Activated CD4-positive, alpha-beta T cell treated with anti-CD3 and anti-CD28 coated beads, Interleukin-2, amount 10 ng/mL, durations not matched to agents 7 days and 5 days (primary cell): ENCODE measurements at places on chromosomes 5 and 9.

DNA sequence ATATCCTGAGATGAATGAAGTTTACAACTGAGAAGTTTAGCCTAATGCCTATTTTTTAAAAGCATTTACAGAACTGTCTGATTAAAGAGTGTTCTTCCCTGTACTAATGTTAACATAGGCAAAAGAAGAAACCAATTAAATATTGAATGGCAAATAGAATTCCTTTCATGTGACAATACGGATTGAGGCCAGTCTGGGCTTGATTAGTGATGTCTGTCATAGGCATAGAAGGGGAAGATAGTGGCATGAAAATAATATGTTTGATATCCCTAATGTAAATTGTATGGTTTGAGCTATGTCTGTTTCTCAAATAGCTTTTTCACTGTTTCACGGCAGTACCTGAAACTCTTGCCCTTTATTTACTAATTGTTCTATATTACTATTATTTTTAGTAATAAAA lies 443.1 kb upstream of the CLINT1 start:
- no peak for DNase-seq

DNA sequence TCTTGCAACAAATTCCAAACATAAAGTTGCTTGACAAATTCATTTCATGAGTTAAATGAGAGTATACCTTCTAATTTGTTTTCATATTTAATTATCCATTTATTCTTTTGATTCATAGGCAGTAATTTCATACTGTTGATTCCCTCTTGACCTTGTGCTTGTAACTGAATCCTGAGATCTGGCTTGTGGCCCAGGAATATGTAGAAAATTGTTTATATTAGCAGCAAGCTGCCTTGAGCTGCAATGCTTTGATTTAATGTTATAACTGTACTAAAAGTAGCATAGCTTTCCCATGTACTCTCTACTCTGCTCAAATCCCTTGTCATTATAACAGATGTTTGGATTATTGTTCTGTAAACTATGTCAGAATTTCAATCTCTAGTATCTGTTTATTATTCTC lies 780.7 kb downstream of the NR2F1-AS1 start:
- DNase-seq, result no peak

GRCh38 chr9:20312732-20313131 lies 309.6 kb downstream of the MLLT3 start:
- no peak for DNase-seq

DNA sequence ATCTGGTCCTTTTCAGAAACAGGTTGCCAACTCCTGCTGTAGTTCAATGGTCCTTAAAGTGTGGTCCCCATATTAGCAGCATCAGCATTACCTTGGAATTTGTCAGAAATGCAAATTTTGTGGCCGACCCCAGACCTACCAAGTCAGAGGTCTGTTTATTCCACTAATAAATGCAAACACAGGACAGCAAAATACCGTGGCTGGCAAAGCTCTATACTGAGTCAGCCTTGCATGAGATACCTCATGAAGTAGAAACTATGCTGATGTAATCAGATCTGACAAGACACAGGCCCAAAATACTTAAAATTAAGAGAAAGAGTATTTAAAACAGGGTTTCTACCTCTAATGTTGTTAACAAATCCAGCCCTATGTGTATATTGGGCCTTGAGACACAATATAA lies 3.0 kb downstream of the GOLM1 start:
- DNase-seq, result no peak
